Thyroid gland (tissue), 4 donors: ENCODE measurements at places on chromosomes 3 and 15. TPM values are rescaled to one million over a fixed set of nuclear protein-coding genes. Genes with fewer than 3 reads are reported as not detected.
A peak's percentile ranks its signal among the peaks of the same experiment; 100 is the strongest.

IL5RA gene
- not detected for total RNA-seq

NOX5 gene
- 0.88 TPM for total RNA-seq

GNAT1 gene
- total RNA-seq, result not detected

SLC22A14 gene
- not detected for total RNA-seq

A4GNT gene
- not detected for total RNA-seq

GPR15 gene
- total RNA-seq, result not detected

DNA sequence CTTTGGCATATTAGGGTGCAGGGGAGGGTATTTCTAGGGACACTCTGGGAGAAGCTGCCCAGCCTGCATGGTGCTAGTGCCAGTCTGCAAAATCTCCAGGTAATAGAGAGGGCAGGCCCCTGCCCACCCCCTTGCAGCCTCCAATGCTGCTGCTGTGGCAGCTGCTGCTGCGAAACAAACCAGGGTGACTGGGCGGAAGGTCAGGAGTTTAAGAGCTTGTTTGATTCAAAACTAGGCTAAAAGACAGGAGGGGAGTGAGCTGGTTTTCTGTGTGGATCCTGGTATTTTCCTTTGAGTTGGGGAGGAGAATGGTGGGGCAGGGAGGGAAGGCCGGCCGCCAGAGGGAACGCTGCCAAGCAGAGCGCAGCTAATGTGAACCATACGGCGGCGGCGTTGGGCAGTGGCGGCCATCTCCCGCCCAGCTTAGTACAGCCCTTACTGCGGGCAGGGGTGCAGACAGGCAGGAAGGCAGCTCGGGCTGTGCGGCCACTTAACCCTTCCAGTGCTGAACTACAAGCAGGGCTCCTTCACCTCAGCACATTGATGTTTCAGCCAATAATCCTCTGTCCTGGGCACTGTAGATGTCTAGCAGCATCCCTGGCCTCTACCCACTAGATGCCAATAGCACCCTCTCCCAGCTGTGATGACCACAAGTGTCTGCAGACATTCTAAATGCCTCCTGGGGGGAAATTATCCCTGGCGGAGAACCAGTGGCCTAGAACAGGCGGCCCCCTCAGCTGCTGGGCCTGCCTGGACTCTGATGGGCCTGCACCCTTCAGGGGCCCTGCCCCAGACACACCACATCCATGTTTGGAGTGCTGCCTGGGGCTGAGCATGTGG lies 125.7 kb downstream of the EEFSEC start:
- no peaks in the 10 kb centered on the region for H3K36me3 ChIP-seq
- no peak overlapping the region for H3K4me3 ChIP-seq
- no peaks in the 10 kb centered on the region for H3K27me3 ChIP-seq

- no peak overlapping the region for H3K27ac ChIP-seq
- H3K36me3 ChIP-seq, result no peaks in the 10 kb centered on the region
- no peaks in the 10 kb centered on the region for H3K27me3 ChIP-seq
- no peak for DNase-seq
Measured at GRCh38 chr3:171462224-171462623, 2.0 kb upstream of the TNIK start.

DNA sequence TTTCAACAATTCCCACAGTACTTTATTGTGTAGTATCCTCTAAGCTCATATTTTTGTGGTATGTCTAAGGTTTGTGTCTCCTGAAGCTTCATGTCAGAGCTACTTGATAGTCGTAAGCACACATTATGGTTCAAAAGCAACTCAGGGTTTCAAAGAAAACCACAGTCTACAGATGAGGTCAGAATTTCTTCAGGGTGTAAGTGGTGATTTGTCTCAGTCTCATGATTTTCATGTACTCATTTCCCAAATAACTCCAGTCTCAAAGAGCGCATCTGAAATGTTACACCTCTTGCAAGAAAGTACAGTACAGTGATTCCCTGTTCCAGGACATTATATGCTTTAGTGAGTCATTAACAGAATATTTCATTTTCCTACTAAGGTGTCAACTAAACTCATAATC lies 47.5 kb upstream of the SSR3 start:
- DNase-seq, result no peak
- peaks cover 3% of the 10 kb centered on the region for H3K4me1 ChIP-seq
- no peak overlapping the region for H3K27ac ChIP-seq
- no peaks in the 10 kb centered on the region for H3K27me3 ChIP-seq
- no peak overlapping the region for H3K4me3 ChIP-seq
- no peaks in the 10 kb centered on the region for H3K36me3 ChIP-seq

GRCh38 chr3:129195731-129196256 lies 12.1 kb upstream of the CNBP start:
- no peak for DNase-seq
- no peaks in the 10 kb centered on the region for H3K27me3 ChIP-seq
- H3K4me3 ChIP-seq, result no peak overlapping the region
- no peaks in the 10 kb centered on the region for H3K4me1 ChIP-seq
- H3K36me3 ChIP-seq, result no peaks in the 10 kb centered on the region

DNA sequence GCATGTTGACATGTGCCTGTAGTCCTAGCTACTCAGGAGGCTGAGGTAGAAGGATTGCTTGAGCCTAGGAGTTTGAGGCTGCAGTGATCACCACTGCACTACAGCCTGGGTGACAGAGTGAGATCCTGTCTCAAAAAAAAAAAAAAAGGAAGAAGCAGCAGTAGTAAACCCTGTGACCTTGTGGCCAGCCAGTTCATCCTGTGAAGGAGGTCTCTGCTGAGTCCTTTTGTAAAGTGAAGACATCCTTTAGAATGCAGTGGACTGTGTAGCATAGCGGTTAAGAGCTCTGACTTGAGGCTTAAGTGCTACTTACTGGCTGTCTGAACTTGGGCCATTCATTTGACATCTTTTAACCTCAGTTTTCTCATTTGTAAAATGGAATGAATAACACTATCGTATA lies 8.3 kb downstream of the EXOSC7 start:
- peak overlapping the region; percentile 83 for H3K27ac ChIP-seq
- H3K36me3 ChIP-seq, result no peaks in the 10 kb centered on the region
- H3K27me3 ChIP-seq, result no peaks in the 10 kb centered on the region
- no peak overlapping the region for H3K4me3 ChIP-seq

DNA sequence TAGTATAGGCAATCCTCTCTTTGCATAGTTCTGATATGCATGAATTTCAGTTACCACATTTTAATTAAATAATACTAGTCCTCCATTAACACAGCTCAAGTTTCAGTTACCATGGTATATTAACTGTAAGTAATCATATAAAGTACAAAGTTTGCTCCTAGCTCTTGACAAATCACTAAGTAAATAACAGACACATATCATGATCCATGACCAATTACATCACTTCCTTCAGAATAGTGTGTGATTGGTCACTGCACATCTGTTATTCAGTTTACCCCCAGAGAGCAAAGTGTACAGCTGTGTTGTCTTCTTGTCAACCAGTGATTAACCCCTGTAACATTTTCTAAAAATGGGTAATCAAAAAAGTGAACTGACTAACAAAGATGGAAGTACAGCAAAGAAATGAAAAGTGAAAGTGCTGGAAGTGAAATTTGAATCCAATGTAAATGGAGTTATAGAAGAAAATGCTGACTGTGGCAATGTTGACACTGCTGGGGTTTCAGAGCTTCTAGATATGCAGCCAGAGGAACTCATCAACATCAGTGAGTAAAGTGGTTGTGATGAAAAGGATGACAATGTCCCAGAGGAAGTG lies 30.2 kb upstream of the LEKR1 start:
- H3K4me1 ChIP-seq, result peaks cover 12% of the 10 kb centered on the region
- no peak overlapping the region for H3K27ac ChIP-seq

DNA sequence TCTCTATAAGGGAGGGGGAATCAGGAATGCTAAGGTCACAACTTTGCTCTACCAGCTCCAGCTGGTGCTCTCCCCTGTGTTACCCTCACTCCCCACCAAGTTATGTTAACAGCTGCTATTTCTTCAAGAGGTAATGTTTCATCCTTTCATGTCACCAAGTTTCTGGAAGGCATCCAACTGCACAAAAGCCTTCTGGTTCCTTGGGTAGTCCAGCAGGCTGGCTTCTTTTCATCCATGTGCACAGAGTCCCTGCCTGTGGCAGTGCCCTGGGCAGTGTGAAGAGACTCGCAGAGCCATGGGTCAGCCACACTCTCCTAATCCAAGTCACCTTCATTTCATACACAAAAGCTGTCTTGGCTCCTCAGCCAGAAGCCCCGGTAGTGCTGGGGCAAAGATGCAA lies 737.5 kb upstream of the LMCD1 start:
- H3K4me1 ChIP-seq, result no peaks in the 10 kb centered on the region
- H3K36me3 ChIP-seq, result no peaks in the 10 kb centered on the region
- H3K4me3 ChIP-seq, result no peak overlapping the region
- no peak for DNase-seq

GRCh38 chr3:107384428-107384827 lies 7.2 kb downstream of the CCDC54 start:
- no peak for DNase-seq
- H3K4me3 ChIP-seq, result no peak overlapping the region
- H3K27me3 ChIP-seq, result no peaks in the 10 kb centered on the region
- H3K4me1 ChIP-seq, result no peaks in the 10 kb centered on the region

DNA sequence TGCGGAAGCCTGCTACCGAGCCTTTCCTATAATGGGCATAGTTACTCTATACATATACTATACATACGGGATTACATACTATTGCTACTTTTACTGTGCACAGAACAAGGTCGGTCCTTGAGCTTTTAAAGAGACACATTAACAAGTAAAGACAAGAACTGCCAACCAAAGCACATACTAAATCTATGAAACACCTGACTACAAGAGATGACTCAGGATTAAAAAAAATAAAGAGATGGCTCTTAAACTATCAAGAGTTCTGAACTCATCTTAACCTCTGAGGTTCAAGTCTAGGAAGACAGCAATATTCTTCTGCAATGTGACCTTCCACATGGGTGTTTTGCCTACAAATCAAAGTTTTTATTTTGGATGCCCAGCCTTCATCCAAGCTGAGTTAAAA lies 106.8 kb downstream of the TNIK start:
- H3K4me1 ChIP-seq, result peaks cover 57% of the 10 kb centered on the region
- no peak overlapping the region for H3K4me3 ChIP-seq
- H3K27me3 ChIP-seq, result no peaks in the 10 kb centered on the region
- H3K36me3 ChIP-seq, result no peaks in the 10 kb centered on the region

DNA sequence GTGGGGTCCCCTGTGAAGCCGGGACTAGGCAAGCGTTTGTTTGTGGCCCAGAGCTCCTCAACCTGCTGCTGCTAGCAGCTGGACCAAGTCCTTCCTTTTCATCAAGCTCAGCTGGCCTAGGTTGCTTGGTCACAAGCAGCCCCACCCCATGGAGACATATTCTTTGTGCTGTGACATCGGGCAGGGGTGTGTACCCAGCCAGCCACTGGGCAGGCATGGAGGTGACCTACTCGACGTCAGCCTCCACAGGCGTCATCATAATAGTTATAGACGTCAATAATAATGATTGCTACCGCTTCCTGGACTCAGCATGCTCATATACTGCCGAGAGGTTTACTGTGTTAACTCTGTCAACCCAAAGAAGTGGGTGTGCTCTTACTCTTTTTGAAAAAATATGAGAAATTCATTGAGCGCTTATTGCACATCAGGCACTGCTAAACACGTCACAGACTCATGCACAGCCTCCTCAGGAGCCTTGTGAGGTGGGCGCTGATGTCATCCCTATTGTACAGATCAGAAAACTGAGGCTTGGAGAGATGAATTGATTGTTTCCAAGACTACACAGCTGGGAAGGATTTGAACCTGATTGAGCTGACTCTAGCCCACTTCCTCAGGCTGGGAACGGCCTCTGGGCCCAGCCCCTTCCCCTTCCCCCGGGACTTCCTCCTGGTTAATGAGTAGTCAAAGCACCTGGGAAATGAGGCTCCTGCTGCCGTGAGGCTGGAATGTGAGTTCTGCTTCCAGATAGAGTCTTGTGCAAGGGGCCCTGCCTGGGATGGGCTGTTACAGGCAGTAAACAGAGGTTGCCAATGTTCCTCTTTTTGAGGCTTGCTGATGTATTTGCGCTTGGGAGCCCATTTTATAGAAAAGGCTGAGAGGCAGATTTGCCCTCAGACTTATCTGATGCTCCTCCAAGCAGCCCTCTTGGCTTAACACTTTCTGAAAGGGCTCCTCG lies 16.2 kb downstream of the SLC6A6 start:
- H3K36me3 ChIP-seq, result peaks cover 5% of the 10 kb centered on the region
- no peak overlapping the region for H3K27ac ChIP-seq
- peaks cover 41% of the 10 kb centered on the region for H3K4me1 ChIP-seq
- no peak for DNase-seq
- no peaks in the 10 kb centered on the region for H3K27me3 ChIP-seq

DNA sequence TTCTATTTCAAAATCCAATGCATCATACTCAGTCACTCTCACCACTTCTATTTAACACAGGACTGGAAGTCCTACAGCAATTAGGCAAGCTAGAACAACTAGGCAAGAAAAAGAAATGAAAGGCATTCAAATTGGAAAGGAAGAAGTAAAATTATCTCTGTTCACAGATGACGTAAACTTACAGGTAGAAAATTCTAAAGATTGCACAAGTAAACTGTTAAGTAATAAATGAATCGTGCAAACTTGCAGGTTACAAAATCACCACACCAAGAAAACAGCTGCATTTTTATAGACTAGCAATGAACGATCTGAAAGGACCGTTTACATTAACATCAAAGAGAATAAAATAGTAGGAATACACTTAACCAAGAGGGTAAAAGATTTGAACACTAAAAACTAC lies 36.2 kb downstream of the CHST2 start:
- H3K27ac ChIP-seq, result no peak overlapping the region
- no peak overlapping the region for H3K4me3 ChIP-seq
- H3K4me1 ChIP-seq, result peaks cover 6% of the 10 kb centered on the region
- no peaks in the 10 kb centered on the region for H3K27me3 ChIP-seq
- DNase-seq, result no peak
- H3K36me3 ChIP-seq, result no peaks in the 10 kb centered on the region

- DNase-seq, result no peak
- H3K4me3 ChIP-seq, result no peak overlapping the region
- no peaks in the 10 kb centered on the region for H3K36me3 ChIP-seq
- no peaks in the 10 kb centered on the region for H3K27me3 ChIP-seq
- H3K27ac ChIP-seq, result no peak overlapping the region
Measured at GRCh38 chr3:160981217-160981938, 123.8 kb downstream of the B3GALNT1 start.

DNA sequence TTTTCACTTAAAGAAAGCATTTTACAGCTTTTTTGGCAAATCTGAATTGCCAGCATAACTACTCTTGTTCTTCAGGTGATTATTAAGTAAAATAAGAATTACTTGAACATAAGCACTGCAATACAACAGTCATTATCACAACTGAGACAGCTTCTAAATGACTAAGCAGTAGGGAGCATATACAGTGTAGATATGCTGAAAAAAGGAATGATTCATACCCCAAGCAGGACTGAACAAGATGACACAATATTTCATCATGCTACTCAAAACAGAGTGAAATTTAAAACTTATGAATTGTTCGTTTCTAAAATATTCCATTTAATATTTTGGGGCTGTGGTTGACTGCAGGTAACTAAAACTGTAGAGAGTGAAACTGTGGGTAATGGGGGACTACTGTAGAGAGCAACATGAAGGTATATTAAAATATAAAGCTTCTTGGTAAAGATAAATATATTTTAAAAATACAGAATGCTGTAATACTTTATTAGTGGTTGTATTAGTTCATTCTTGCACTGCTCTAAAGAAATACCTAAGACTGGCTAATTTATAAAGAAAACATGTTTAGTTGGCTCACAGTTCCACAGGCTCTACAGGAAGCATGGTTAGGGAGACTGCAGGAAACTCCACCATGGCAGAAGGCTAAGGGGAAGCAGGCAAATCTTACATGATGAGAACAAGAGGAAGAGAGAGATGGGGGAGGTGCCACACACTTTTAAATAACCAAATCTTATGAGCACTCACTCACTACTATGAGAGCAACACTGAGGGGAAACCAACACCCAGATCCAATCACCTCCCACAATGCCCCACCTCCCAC lies 84.8 kb downstream of the DCLK3 start:
- no peak overlapping the region for H3K4me3 ChIP-seq
- no peak for DNase-seq
- H3K4me1 ChIP-seq, result no peaks in the 10 kb centered on the region
- no peaks in the 10 kb centered on the region for H3K36me3 ChIP-seq
- no peak overlapping the region for H3K27ac ChIP-seq
- no peaks in the 10 kb centered on the region for H3K27me3 ChIP-seq
